ENCODE measurements at places on chromosomes 5 and 9. TPM values are rescaled to one million over a fixed set of nuclear protein-coding genes. Genes with fewer than 3 reads are reported as not detected.

DNA sequence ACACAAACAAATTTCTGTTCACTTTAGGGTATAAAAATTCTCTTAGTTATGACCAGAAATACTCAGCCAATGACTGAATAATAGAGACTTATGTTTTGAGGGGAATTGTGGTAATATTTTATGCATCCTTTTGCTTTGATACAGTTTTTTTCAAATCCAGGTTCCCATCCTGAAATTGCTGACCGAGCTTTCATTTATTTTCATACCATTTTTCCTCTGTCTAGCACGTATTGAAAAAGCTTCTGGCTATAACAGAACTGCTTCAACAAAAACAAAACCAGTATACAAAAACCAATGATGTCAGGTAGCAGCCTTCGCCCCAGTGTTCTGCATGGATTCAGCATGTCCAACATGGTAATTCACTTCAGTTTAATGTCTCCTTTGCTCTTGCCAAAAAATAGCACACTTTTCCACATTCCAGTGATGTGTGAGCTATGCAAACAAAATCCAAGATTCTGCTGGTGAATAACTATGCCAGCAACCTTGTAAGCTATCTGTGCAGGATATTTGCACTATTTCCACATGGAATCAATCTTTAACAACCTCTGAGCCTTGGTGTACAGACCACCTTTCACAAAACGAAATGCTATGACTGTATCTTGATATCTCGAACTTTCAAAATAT lies 22.0 kb downstream of the CCNH start:
- DNase-seq: no peak

- DNase-seq: no peak
These were observed 368.1 kb downstream of the KCNN2 start for GRCh38 chr5:114729986-114730385.

SLC25A48 gene
- total RNA-seq: not detected

SLC24A2 gene
- not detected for total RNA-seq

ERGIC1 gene
- 89.5 TPM for total RNA-seq
